ENCODE measurements at places on chromosomes 4 and X.

- DNase-seq: peak; percentile 51
Observed at GRCh38 chr4:98688411-98689290, 30.2 kb upstream of the TSPAN5 start.

GRCh38 chrX:13175056-13175455 is 130.6 kb upstream of the FAM9C start:
- DNase-seq: no peak

DNA sequence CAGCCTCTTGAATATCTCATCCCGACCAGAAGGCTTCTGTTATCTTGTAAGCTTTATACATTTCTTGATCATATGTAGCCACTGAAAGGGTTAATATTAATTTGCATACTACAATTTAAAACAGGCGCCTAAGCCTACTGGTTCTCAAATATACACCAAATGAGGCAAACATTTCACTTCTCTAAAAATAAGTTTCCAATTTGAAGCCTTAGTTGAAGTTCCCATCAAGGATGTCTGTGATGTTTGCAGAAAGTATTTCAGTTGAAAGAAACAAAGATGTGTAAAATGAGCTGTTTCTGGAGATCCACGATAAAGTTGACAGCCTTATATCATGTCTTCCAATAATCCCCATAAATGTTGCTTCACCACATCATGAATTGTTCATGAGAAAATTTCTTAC is 70.6 kb downstream of the KIT start:
- DNase-seq: no peak

DNA sequence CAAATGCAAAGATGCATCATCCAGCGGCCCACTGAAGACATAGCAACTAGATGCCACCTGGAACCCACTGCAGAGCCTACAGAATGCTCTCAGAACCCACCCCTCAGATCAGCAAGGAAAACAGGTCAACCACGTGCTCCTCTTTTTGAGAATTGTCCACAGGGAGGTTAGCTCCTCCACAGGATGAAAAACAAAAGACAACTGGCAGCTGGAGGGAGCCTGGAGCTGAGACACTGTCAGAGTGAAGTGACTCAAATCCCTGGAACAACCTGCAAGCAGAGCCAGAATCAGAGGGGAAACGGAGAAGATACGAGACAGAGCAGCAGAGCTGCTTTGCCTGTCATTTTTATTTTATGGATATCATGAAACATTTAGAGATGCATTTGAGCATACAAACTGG is 277.6 kb downstream of the GASK1B start:
- DNase-seq: no peak

- no peak for DNase-seq
Observed at GRCh38 chrX:43953218-43953617, 20.0 kb downstream of the NDP start.

DNA sequence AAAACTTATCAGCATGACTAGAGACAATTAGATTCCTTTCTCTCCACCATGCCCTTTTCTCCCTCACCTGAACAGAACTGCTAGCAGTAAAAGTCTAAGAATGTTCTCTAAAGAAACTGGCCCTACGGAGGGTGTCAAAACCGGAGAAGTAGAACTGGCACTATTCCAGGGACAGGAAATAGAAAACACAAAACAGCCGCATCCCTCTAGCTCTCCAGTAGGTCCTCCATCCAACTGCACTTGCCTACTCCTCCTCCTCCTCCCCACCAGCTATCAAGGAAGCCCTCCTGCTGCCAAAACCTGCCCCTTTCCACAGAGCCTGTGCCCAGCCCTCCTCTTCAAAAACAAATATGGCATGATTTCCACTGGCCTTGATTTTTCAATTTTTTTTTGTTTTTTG is 28.4 kb downstream of the FUNDC1 start:
- no peak for DNase-seq

GRCh38 chrX:19303256-19303880 is 40.4 kb upstream of the PDHA1 start:
- no peak for DNase-seq

DNA sequence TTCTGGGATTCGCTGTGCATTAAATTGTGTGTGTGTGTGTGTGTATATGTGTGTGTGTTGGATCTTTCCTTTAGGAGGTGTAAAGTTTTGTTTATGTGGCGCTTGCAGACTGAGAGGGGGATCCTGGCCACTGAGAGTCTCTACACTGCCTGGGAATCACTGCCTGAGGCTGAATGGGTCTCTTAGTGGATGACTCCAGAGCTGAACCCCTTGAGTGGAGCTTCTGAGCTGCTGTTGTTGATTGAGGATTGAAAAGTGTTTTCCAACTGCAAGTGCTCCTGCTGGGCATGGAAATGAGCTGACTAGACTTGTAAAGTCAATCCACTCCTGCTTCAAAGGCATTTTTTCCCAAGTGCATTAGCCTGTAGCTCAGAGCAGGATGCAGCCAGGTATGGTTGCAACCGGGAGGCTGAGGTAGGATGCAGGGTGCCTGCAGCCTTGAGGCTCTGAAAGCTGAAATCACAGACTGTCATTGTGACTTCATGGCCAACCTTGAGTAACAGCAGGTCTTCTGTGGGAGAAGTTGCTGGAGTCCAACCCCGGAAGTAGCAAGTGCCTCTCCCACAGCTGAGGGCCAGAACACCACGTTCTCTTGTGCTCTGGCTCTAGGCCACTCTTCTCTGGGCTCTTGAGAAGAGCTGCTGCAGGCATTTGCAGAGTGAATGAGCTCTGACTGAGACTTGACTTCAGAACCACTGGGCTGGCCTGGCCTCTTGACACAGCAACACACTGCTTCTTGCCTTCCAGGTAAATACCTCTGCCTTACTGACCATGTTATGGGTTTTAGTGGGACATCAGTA is at the start of gene TBX22:
Gene TBX22, plus strand, starts transcription at position 613 of the 800 bp plus-strand sequence. CDS start 7,517 bp downstream, outside the sequence.
- DNase-seq: no peak

- DNase-seq: no peak
Observed at GRCh38 chr4:94978904-94979303, 221.1 kb downstream of the BMPR1B start.

DNA sequence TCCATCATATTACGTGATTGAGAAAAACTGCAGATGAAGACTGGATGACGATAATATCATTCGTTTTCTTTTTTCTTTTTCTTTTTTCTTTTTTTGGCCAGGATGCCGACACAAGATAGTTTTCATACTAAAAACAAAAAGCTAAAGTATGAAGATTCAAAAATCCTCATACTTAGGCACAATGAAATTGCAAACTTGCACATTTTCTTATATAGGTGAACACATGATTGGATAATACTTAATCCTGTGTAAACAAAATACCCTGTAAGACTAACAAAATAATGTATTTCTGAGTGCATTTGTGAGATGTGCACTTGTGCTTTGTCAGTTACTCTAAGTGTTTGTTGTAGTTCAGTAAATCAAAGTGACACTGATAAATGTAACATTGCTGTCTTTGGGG is 568.9 kb downstream of the ANKRD50 start:
- no peak for DNase-seq

- DNase-seq: no peak
Observed at GRCh38 chr4:71243091-71243833, 95.6 kb upstream of the SLC4A4 start.

GRCh38 chrX:65874110-65874509 is 165.8 kb downstream of the VSIG4 start:
- no peak for DNase-seq

DNA sequence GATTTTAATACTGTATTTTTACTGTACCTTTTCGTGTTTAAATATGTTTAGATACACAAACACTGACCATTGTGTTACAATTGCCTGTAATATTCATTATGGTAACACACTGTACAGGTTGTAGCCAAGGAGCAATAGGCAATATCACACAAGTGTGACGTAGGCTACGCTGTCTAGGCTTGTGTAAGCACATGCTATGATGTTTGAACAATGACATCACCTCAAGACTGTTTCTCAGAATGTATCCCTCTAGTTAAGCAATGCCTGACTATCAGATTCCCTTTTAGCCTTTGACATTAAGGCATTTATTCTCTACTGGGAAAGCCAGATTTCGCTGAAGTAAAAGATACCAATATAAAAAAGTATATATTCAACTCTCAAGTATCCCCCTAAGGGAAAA is 66.2 kb downstream of the VCX3A start:
- no peak for DNase-seq

- no peak for DNase-seq
Observed at GRCh38 chr4:53043055-53043454, 180.9 kb downstream of the RASL11B start.

DNA sequence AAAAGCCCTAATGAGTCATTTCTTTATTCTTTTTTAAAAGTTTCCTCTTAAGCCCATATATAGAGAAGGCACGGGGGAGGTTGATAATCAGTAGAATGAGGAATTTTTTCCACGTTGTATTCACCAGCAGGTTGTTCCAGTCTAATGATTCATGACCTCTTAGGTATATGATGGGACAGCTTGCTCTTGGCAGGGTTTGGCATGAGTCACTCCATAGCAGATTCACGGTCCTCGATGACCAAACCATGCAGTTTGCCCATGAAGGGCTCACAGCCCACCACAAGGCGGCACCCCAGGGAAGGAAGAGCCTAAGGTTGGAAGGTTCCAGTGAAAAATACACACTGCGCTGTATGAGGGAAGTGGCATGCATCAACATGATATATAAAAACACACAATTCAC is 623.8 kb upstream of the DIPK2B start:
- peak; percentile 12 for DNase-seq

DNA sequence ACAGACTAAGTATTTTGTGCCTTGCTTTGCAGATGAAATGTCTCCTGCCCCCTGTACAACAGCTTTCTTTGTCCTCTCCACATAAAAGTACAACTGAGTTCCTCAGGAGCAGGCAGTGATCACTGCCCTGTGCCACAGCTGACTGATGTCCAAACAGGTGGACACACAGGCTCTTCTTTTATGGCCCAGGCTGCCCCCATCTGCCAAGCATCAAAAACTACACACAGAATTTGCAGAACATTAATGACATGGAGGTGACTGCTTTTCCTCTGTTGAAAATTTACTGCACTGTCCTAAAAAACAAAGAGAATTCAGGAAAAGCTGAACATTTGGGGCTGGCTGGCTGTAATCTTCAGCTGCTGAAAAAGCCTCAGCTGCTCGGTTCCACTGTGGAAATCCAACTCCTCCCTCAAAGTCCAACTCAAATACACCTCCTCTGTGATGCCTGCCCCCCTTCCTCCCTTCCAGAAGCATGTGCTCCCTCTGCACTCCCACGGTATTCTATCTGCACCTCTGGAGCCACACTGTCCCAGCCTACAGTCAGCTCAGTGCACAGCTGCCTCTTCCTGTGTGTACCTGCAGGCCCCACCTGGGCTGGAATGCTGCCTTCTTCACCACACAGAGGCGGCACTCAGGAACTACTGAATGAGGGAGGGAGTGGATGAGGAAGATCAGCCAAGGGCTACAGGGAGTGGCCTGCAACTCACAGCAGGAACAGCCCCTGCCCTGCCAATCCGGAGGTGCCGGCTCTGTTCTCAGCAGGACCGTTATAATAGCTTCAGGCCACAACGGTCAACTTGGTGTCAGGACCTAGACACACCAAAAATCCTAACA is 10.3 kb downstream of the AFAP1 start:
- no peak for DNase-seq

- no peak for DNase-seq
Observed at GRCh38 chrX:150035531-150035930, 97.2 kb upstream of the EOLA2 start.

All from hematopoietic multipotent progenitor cell treated with erythropoietin and hydrocortisone succinate and interleukin-3 and kit ligand, for 6 days (in vitro differentiated cells).